Liver (tissue), 10 donors: ENCODE measurements at places on chromosomes 7 and 10.
A peak's percentile ranks its signal among the peaks of the same experiment; 100 is the strongest.

DNA sequence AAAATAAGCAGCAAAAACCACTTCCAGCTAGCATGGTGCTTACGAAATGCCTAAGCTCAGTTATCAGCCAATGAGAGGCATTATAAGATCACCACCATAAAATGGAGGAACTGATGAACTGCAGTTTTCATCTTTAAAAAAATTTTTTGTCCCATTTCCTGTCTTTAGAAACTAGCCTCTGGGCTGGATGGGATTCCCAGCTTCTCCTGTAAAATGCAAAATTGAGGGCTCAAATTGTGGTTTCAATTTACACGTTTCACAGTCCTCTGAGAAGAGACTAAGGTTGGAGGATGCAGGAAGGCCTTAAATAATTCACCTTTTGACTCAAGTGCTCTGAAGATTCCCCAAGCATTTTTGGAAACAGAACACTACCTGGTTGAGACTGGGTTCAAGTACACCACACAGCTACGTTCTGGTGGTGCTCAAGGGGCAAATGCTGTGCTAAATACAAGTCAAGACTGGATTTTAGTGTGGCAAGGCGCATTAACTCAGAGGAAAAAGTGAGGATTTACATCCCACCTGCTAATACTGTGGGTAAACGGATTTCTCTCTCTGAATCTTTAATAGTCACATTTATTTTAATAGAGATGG is 951 bp downstream of the ZNF25 start:
- no peak for DNase-seq

DNA sequence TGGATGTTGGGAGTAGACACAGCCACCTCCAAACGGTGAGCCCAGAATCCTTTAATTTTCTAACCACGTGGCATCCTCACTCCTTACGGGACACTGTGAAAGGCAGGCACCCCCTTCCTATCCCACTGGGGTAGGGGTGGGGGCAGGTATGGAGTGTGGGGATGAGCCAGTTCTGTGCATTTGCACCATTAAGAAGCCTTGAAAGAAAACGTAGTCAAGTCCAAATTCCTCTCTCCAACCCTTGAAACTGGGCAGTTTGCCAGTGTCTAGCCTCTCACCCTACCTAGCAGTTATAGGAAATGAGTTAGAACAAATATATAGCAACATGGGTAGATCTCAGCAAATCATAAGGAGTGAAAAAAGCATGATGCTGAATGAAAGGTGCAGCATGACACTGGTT is 92.4 kb upstream of the LEP start:
- no peak for DNase-seq

- DNase-seq, result peak; percentile 41
Observed at GRCh38 chr10:119651514-119652360, 557 bp downstream of the BAG3 start.

GRCh38 chr10:100631192-100631591 is 95.4 kb downstream of the HIF1AN start:
- DNase-seq, result no peak

DNA sequence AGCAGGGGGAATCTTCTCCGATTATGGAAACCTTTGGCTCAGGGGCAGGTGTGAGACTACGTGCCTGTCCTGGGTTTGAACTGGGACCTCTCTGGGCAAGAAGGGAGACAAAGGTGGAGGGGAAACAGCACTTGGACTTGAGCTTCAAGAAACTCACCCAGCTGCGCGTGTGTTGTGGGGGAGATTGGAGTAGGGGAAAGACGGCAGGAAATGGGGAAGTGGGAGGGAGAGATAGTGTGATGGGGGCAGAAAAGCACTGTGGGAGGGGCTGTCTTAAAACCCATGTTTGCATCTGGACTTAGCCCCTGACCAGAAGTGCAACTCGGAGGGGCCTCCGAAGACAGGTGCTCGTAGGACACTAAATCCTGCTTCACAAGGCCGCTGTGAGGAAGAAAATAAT is 107.0 kb downstream of the HIP1 start:
- no peak for DNase-seq

- no peak for DNase-seq
Observed at GRCh38 chr7:145263886-145264285, 428.0 kb upstream of the TPK1 start.

DNA sequence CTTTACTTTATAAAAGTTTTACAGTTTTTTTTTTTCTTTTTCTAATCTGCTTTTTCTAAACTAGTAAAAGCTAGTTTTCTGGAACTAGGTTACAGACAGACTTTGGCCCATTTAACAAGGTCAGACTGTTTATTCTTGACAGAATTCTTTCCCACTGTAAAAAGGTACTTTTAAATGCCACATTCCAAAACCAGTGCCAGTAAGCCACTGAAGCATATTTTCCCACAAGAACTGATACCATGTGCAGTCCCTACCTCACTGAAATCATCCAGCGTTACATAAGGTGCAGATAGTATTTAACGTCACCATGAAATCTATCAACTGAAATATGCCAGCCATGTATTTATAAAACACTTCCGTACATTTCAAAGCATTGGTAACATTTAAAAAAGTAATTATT is 121.6 kb downstream of the CDK6 start:
- DNase-seq, result no peak

DNA sequence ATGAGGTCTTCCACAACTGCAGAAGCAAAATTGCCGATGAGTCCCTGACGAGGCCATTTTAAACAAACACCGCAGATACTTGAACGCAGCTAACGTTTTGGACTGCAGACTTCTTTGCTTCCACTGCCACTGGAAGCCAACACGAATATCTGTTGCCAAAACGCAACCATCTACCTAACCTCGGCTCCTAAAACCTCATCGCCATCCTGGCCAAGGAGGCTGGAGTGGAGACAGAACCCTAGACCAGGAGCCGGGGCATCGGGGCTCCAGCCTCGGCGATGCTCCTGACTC is 493 bp downstream of the WDR91 start:
- DNase-seq, result no peak

DNA sequence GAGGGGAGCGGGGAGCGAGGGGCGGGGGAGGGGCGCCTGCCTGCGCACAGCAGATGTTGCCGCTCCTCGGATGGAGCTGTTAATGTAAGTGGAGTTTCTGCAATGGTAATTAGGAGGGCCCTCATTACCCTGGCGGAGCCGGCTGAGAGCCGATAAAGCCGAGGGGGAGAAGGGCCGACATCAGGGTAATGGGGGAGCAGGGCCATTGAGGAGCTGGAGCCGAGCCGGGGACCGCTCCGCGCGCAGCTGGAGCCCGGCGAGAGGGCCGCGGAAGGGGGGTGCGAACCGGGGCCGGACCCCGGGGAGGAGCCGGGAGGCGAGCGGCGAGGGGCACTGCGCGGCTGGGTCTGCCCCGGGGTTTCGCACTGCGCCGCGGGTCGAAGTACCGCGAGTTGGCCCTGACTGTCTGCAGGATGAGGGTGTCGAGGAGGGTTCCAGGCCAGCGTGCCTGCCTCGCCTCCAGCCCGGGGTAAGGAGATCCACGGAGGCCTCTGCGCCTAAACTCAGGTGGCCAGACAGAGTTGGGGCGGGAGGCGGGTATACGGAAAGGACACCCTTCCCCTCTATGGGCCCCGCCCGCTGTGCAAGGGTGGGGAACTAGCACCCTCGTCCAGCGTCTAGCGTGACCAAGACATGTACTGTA is 55.0 kb upstream of the LBX1 start:
- no peak for DNase-seq

GRCh38 chr10:35611750-35612149 is 6.6 kb downstream of the GJD4 start:
- no peak for DNase-seq

DNA sequence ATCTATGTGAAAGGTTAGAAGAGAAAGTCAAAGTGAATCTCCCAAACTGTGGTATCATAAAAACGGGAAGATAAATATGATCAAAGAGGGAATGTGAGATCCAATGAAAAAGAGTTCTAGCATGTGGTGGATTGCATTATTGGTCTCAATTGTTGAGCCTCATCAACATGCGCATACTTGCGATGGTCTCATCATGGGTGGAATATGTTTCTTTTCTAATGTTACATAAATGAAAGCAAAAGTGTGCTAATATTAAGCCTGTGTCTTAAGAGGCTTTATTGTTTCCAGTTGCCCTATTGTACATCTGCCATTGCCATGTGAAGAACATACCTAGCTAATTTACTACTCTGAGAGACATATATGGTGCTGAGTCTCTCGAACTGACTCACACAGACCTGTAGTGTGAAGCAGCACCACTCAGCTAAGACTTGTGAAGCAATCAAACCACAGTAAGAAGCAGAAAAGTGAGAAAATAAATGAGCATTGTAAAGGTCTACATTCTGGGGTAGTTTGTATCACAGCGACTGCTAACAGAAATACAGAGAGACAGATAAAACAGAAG is 645.5 kb upstream of the PCDH15 start:
- no peak for DNase-seq

DNA sequence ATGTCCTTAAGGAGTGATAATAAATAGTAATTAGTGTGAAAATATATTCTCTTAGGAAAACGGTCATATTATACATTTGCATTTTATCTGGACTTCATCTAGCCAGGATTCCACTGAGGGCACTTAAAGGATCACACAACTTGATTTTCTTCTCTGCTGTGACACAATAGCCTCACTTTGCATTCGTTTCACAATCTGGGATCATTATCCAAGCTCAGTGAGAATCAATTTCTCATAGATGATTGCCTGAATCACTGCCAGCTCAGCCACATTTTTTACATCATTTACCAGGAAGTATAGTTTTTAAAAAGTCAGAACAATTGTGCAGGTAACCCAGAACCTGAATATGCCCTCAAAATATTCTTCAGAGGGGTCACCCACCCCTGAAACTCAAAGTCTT is 68.9 kb downstream of the PTPRZ1 start:
- no peak for DNase-seq

DNA sequence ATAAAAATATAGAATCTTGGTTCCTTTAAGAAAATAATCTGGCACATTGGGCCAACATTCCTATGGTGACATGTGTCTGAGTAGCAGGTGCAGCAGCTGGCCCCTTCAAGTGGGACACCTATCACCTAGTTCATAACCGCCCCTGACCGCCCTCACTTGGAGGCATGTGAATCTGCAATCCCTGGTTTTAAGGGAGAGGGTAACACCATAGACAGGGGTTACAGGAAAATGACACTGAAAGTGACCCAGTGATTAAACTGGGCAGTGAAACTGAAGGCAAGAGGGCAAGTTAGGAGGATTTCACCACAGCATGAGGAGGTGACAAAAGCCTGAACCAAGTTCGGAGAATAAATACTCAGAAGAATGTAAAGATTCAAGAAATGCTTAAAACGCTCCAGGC is 1.1 kb downstream of the RSU1 start:
- DNase-seq, result no peak

DNA sequence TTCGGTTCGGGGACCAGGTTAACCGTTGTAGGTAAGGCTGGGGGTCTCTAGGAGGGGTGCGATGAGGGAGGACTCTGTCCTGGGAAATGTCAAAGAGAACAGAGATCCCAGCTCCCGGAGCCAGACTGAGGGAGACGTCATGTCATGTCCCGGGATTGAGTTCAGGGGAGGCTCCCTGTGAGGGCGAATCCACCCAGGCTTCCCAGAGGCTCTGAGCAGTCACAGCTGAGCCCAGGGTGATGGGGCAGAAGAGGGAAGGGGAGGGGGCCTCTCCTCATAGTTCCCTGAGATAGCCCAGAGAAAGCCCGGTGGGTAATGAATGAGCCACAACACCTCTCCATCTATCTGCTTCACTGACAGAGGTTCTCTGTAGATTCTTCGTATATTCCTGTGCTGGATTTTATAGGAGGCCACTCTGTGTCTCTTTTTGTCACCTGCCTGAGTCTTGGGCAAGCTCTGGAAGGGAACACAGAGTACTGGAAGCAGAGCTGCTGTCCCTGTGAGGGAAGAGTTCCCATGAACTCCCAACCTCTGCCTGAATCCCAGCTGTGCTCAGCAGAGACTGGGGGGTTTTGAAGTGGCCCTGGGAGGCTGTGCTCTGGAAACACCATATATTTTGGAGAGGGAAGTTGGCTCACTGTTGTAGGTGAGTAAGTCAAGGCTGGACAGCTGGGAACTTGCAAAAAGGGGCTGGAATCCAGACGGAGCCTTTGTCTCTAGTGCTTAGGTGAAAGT is 16.4 kb downstream of the PRSS2 start:
- no peak for DNase-seq

GRCh38 chr7:150481186-150481920 is 30.9 kb downstream of the GIMAP8 start:
- no peak for DNase-seq

- no peak for DNase-seq
Observed at GRCh38 chr7:148782757-148783456, 84.2 kb downstream of the CUL1 start.

DNA sequence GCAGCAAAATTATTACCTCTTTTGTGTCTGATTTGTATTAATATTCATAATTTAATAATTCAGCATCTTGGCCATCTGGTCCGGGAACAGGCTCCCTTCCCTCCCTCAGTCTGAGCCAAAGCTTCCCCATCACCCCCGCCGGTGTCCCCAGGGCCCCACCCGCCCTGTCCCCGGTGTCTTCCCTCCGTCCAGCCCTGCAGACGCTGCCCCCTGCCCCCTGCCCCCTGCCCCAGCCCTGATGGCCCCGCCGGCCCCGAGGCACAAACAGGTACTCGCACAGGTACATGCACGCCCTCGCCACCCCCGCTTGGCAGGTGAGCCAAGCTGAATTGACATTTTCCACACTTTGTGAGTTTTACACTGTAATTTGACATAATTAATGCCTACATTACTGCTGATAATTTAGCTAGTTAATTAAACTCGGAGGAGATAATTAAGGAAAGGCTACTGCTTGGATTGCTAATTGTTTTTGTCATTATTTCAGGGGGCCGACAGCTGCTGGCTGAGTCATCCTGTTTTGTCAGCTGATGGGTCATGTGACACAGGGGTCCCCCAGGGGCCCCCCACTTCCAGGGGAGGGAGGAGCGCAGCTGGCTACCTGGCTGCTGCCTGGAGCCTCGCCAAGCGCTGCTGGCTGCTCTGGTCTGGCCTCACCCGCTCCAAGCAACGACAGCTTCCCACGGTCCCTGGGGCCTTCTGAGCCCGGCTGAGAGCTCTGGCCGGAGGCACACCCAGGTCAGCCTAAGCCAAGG is 36.6 kb downstream of the MICALL2 start:
- no peak for DNase-seq
